Activated T-cell treated with anti-CD3 and anti-CD28 coated beads, Interleukin-2, amount 50 U/mL, for 48 hours (primary cell): ENCODE measurements at places on chromosomes 6 and 20.
A peak's percentile ranks its signal among the peaks of the same experiment; 100 is the strongest.

DNA sequence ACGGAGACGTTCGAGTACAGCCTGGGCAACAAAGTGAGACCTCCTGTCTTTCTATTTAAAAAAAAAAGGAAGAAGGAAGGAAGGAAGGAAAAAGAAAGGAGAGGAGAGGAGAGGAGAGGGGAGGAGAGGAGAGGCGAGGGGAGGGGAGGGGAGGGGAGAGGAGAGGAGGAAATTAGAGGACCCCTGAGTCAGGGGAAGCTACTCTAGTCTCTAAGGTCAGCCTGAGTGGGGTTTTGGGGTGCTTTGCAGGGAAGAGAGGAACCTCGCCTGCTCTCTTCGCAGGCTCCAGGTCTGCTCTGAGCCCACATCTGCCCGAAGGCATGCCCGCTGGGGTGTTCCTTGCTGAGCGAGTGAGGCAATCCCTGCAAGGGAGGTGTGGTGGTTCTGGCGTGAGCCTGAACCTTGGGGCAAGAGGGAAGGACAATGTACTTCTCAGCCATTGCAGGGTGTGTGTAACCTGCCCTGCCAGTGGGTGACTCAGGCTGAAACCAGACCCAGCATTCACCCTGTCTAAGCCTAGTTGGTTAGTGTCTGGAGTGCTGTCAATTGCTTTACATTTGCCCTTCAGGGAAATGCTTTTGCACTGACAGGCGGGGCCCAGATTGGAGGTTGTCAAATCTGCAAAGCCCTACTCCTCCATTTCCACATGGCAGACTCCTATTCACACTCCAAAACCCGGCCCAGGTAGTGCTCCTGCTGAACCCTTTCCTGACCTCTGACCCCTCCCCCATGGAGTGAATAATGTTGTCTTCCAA lies 15.3 kb upstream of the MMP9 start:
- DNase-seq = no peak

DNA sequence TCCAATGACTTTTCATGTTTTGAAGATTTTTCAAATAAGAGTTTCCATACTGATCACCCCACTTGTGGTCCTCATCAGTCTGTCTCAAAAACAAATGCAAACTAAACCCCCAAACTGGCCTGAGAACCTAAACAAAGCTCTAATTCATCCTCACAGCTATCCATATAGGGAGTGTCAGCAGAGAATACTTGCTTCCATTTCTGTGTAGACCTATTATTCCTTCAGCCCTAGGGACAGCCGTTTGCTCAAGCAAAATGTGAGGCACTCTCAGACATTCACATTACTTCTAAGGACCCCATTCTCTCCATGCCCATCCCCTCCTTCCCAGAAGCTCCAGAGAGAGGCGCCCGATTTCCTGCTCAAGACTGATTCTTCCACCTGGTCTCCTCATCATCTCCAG lies 24.6 kb downstream of the DNAAF9 start:
- DNase-seq = no peak

DNA sequence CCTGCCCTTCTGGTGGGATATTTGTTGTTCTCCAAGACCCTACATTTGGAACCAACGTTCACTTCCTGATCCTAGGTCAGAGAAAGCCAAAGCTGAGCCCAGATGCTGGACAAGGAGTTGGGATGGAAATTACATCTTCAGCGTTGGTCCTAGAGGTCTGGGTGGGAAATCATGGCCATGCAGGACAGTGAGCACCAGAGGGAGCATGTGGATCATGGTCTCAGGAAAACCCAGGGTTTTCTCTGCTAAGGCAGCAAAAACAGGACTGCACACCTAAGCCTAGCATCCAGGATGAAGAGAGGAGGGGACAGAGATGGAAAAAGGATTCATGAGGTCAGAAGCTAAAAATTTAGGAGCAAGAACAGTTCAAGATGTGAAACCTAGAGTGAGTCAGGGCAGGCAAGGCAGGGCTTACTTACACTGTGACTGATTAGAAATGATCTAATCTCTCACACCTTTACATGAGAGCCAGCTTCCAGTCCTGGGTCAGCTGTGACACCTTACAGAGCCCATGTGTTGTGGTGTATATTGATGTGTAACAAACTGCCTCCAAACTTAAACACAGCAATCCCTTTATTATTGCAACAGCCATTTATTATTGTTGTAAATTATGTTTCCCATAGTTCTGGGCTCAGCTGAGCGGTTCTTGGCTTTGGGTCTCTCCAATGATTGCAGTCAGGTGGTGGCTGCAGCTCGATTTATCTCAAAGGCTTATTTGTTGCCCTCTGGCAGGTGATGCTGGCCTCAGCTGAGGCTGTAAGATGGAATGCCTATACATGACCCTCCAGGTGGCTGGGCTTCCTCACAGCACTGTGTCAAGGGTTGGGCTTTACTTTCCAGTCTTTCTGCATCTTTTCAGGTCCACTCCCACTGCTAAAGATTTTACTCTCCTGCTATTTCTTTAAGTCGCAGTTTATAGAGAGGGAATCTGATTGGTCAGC lies 6.5 kb downstream of the C20orf202 start:
- no peak for DNase-seq

DNA sequence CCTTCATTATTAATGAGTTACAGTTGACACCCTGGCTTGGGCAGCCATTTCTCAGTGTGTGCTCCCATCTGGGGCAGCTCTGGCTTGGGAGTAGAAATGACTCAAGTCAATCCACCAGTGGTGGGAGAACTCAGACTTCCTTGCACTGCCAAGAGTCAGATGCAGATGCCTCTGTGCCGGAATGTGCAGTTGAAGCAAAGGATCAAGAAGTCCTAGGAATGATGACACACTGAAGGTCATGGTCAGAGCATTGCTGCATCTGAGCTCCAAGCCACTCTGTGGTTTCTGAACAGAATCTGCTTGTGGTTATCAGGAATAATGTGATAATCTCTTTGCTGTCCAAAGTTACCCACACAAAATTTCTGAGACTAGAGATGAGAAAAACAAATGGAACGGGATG lies 19.5 kb upstream of the PAX1 start:
- no peak for DNase-seq

GRCh38 chr6:134519465-134519864 lies 201.6 kb upstream of the SGK1 start:
- peak; percentile 25 for DNase-seq

DNA sequence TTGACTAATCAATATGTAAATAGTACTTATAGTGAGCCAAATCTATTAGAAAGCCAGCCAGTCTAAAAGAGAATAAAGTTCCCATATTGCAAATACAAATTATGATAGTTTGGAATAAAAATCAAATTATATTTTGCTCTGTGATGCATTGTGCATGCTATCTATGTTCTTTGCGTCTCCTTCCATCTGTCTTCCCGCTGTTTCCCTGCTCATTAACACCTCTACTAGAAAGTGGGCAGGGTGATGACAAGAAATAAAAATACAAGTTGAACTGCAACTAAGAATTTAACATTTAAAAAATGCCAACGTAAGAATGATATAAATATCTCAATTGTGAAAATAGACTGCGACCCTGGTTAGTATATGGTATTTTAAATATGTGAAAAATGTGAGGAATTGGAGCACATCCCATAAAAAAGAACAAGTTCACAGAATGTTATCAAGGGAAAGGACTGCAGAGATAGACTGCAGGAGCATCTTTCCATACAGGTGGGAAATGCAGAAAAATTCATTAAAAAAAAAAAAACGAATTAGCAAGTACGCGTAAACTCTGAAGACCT lies 157.6 kb upstream of the PDE7B start:
- DNase-seq = no peak

DNA sequence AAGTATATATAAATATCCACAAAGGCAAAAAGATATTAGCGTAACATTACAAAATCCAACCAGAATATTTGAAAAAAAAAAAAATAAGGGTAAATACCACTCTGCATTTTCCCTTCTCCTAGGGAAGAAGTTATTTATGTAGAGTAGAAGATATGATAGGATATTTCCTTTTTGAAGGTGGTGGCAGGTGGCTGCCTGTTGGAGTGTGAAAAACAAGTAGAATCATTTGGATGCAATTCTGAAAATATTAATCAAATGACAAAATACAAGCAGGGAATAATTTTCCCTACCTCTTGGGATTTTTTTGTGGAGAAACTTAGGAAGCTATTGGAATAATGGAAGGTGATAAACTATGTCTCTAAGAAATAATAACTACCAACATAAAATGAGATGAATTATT lies 62.5 kb upstream of the OGFRL1 start:
- DNase-seq = no peak

- no peak for DNase-seq
These were observed 112.1 kb upstream of the ASF1A start for GRCh38 chr6:118781897-118782296.

- DNase-seq = no peak
These were observed 26.0 kb upstream of the KIF16B start for GRCh38 chr20:16599257-16599656.

- no peak for DNase-seq
These were observed 513.7 kb upstream of the SULF2 start for GRCh38 chr20:48298851-48299484.

GRCh38 chr20:32358883-32359632 lies 927 bp downstream of the ASXL1 start:
- DNase-seq = peak; percentile 86

DNA sequence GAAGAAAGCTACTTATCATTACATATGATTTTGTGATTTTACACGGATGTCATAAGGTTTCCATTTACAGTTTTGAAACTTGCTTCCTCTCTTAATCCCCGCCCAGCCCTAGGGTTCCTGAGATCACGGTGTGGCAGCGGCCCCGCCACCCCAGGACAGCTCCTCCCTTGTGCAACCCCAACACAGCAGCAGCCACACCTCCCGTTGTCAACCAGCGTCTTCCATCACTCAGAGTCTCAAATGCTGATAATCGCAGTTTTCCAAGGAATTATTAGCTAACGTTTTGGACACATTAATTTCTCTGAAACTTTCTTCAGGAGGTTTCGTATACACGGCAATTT lies 204.8 kb downstream of the THBS2 start:
- DNase-seq = no peak

- DNase-seq = no peak
These were observed 44.1 kb upstream of the NT5E start for GRCh38 chr6:85405853-85406198.

GRCh38 chr6:71642120-71642519 lies 244.2 kb upstream of the RIMS1 start:
- DNase-seq = no peak

DNA sequence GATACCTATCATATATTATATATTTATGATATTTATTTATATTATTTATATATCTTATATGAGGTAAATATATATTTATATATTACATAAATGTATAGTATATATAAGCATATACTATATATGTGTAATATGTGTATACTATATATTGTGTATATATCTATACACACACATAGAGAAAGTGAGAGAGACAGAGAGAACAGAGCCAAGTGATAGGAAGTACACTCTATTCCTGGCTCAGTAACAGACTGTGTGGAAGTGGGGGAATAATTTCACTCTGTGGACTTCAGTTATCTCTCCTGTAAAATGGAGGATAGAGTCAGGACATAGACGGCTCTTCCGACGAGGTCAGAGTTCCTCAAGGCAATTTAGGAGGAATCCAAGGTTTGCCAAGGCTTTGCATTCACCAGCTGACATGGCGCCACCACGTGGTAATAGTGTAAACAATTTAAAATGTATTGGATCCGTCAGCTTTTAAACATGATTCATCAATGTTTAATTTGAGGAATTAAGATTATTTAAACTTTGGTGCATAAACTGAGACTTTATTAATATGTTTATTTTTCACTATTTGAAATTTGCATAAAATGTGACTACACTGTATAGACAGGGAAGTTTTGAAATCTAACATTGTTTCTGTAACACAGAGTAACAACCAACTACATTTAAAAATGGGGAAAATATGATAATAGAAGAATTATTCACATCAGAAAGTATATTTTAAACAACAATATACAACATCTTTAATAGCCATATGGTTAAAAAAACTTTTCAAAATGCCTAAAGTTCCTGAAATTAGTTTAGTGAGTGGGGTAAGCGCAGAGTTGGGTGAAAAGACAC lies 75.4 kb upstream of the TMEM244 start:
- peak; percentile 53 for DNase-seq

DNA sequence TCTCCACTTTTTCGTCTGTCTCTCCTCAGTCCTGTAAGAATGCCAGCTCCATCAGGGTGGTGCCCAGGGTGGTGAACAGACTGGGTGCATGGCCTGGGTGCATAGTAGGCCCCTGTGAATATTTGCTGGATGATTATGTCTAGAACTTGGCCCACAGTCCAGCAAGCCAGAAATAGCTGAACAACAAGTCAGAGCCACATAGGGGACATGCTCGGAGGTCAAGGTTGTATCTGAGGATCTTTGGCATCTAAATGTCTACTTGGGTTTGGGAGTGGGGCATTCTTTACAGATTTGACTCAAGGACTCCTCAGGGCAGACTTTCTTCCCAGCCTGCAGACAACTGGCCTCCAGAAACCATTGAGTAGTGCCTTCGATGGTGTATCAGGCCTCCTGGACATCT lies 18.1 kb upstream of the BPIFA3 start:
- DNase-seq = no peak

DNA sequence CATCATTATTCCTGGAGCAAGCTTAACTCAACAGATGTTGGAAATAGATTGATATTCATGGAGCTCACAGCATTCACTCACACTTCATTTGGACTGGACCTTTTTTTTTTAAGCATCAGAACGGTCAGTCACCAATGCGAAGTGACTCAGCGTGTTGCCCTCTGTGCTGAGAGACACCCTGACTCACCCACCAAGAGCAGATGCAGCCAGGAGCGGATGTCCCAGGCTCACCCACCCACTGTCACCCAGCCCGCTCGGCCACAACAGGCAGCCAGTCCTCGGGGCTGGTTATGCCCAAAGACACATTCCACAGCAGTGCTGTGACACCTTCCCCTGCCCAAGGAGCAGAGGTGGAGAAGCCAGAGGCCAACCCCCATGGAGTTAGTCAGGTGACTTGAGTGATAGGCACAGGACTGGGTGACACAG lies 15.7 kb downstream of the RNASET2 start:
- peak; percentile 23 for DNase-seq

DNA sequence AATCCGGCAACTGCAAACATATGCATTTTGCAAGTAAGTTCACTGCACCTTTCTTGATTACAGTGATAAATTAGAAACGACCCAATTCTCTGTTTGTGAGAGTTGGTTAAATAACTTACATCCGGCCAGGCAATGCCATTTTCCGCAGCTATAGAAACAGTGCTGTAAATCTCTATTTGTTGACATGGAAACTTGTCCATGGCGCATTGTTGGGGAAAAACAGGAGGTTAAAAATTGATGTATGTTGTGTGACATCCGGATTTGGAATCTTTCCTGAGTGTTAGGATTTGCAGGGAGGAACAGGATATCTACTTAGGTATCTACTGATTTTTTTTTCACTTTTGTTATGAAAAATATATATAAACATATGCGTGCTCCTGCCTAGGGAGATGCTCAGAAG lies 66.5 kb downstream of the DLGAP4 start:
- DNase-seq = no peak

DNA sequence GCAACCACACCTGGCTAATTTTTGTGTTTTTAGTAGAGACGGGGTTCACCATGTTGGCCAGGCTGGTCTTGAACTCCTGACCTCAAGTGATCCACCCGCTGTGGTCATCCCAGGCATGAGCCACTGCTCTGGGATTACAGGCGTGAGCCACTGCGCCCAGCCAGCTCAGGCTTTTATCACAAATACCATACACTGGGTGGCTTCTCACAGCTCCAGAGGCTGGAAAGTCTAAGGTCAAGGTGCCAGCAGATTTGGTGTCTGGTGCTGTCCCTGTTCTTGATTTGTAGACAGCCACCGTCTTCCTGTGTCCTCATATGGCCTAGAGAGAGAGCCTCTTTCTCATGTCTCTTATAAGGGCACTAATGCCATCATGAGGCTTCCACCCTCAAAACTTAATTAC lies 25.9 kb downstream of the SHLD1 start:
- DNase-seq = no peak
